ENCODE measurements at places on chromosomes 16 and 17. TPM values are rescaled to one million over a fixed set of nuclear protein-coding genes. Genes with fewer than 3 reads are reported as not detected.

Gene CIAO2B
- 196 TPM for total RNA-seq

Gene ODAD4
- 0.23 TPM for total RNA-seq

Gene BAIAP3
- total RNA-seq, result 1.7 TPM

Gene CCL17
- not detected for total RNA-seq

Measured in heart right ventricle (tissue), 16 donors.